Astrocyte (in vitro differentiated cells and primary cell): ENCODE measurements at places on chromosomes 5 and 9.

DNA sequence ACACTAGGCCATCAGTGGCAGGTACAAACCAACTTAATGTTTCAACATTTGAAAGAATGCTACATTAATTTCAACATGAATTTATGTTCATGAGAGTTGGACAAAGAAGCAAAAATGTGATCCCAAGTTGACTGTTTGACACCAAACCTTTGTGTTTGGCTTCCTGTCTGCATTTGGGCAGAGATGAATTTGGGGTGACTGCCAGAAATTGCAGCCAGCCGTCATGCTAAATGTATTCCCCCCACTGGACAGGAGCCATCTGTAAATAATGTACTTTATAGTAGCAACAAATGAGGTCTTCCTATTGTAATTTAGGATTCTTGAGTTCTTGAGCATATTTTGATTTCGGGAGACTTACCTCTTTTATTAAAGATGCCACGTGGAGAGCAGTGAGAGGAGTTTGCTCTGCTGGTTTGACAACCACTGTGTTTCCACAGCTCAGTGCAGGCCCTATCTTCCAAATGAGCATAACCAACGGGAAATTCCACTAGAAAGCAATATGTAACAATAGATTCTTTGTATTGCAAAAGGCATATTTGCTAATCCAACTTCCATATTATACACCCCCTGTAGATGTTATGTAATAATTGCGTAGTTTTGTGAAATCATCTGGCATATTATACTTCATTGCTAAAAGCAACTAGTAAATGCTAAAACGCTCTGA, 27.6 kb downstream of the ALDH1A1 start:
- no peak for DNase-seq

DNA sequence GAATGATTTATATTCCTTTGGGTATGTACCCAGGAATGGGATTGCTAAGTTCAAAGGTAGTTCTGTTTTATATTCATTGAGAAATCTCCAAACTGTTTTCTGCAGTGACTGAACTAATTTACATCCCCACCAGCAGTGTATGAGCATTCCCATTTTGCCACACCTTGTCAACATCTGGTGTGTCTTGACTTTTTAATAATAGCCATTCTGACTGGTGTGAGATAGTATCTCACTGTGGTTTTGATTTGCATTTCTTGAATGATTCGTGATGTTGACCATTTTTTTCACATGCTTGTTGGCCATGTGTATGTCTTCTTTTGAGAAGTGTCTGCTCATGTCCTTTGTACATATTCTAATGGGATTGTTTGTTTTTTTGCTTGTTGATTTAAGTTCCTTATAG, 421.5 kb downstream of the KIAA0825 start:
- peak; percentile 8 for DNase-seq

- DNase-seq, result peak; percentile 75
These were observed 101.3 kb downstream of the FBN2 start for GRCh38 chr5:128436749-128437188.

- DNase-seq, result no peak
These were observed 153.6 kb upstream of the CD180 start for GRCh38 chr5:67350185-67350584.

DNA sequence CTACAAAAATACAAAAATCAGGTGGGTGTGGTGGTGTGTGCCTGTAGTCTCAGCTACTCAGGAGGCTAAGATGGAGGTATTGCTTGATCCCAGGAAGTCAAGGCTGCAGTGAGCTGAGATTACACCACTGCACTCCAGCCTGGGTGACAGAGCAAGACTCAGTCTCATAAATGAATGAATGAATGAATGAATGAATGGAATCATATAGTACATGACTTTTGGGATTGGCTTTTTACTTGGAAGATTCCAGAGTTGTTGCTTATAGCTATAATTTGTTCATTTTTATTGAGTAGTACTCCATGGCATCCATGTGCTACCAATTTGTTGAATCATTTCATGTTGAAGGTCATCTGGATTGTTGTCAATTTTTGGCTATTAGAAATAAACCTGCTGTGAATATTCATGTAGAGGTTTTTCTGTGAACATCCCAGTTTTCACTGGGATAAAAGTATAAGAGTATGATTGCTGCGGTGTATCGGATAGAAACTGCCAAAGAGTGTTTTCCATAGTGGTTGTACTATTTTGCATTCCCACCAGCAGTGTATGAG, 19.9 kb downstream of the ERBIN start:
- DNase-seq, result no peak

- no peak for DNase-seq
These were observed 4.5 kb upstream of the CD274 start for GRCh38 chr9:5445886-5446285.

DNA sequence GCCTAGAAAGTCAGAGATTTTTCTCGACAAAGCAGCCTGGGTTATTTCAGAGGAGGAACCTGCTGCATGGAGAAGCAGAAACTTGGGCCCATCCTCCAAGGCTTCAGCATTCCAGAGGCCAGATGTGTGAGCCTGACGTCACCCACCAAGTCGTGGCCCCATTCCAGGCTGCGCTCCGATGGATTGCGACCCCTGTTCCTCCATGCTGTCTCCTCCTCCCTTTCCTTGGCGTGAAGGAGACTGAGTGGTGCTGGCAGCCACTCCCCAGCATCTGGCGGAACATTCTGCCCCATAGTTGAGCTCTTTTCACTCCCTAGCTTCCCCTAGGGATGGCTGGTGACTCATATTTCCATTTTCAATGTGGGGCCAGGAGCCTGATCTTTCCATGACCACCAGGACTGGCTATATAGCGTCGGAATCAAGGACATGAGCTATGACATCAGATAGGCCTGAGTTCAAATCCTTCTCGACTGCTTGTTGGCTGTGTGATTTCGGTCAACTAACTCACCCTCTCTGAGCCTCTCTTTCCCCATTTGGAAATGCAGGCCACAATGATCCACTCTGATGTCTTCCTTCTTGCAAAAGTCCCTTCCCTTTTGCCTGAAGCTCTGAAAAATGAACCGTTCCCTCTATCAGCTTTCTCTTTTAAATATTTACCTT, 24.5 kb upstream of the DUSP1 start:
- DNase-seq, result peak; percentile 95
